ENCODE measurements at places on chromosomes 7 and 10.

DNA sequence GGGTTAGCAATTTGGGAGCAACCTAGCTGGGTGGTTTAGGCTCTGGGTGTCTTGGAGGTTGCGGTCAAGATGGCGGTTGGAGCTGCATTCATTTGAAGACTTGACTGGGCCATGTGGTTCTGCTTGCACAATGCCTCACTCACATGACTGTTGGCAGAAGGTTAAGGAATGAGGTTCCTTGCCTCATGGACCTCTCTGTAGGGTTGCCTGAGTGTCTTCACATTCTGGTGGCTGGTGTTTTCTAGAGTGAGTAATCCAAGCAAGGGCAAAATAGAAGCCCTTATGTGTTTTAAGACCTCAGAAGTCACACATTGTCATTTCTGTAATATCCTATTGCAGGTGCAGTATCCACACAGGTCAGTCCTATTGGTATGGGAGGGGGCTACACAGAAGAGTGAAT, 52.0 kb downstream of the CDK14 start:
- no peak for DNase-seq

DNA sequence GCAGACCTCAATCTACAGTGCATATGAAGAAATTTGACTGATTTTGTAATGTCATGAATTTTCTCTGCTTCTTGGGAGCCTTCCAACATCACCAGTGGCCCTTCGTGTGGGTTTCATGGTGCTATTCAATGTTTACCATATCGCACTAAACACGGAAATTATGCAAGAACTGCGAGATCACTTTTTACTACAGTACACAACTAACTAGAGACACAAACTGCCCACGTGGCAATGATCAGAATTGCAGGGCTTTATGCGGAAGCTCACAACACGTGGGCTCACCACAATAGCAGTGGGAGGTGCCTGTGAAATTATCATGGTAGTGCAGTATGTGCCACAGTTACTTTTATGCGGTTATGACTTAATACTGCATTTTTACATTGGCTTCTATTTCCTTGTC, 449.7 kb upstream of the KLF6 start:
- no peak for DNase-seq

- DNase-seq = no peak
Observed at GRCh38 chr7:2379821-2380450, 23.5 kb upstream of the CHST12 start.

DNA sequence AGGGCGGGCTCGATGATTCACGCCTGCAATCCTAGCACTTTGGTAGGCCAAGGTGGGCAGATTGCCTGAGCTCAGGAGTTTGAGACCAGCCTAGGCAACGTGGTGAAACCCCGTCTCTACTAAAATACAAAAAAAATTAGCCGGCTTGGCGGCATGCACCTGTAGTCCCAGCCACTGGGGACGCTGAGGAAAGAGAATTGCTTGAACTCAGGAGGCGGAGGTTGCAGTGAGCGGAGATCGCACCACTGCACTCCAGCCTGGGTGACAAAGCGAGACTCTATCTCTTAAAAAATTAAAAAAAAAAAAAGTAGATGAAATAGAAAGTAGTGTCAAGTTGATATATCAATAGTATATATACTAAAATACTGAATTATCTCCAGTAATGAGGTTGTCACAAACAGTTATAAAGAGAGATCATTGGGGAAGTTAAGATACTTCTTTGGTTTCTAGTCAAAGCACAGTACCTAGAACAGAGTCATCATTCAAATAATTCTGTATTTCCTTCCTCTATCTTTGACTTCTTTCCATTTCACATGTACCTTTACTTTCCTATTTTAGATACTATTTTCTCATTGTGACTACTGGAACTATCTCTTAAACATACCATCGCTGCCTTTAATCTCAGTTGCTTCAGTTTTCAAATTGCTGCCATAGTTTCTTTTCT, 491.7 kb downstream of the GRM8 start:
- no peak for DNase-seq

DNA sequence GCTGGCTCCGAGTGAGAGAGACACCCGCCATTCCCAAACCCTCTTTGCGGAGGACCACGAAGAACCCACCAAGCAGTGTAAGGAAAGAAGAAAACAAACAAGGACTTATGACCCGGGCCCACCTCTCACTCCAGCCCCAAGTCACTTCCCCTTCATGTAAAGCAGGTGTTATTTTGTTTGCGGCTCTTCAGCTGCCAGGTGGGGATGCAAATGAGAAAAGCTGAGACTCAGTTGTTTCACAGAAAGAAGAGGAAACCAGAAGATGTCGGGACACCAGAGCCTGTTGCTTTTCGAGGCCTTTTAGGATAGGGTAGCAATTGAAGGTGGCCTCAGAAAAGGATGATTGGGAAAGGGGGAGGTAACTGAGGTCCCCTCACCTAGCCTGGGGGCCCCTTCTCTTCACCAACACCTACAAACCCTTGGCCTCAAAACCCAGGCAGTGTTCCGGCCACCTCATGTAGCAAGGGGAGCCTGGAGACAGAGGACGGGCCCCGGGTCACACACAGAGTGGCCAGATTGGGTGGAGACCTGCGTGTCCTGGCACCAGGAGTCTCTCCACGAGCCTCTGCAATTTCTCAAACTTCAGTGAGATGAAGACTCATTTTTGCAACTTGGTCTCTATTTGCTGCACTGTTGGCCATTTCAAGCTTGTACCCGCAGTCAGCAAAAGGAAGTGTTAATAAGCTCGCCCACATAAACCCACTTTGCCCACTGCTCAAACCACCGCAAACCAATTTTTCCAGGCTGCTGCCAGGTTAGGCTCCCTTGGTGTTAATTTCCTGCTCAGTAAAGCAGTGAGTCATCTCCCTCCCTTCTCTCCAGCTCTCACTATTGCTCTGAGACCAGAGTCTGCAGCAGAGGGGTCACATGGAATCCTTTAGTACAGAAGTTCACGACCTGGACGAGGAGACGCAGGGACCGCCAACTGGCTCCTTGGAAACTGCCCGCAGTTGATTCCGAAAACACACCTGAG, 45.5 kb downstream of the AOC1 start:
- DNase-seq = no peak

DNA sequence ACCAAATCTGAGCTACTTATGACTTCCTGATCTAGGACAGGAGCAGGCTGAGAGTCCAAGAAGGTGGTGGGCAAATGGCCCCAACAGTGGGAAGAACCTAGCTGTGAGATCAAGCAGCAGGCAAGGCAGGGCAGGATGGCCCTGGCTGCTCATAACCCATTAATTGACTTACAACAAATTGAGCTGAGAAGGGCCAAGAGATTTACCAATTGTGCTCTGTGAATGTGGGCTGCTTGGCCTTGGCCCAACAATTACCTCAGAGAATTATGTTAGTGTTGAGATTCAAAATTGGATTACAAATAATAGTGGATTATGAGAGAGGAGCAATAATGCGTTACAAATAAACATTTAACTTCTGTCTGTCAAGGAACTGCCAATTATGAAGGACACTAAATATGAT, 956.5 kb downstream of the KCNMA1 start:
- no peak for DNase-seq
